Fibroblast of villous mesenchyme (primary cell): ENCODE measurements at places on chromosomes 5 and 9. TPM values are rescaled to one million over a fixed set of nuclear protein-coding genes. Genes with fewer than 3 reads are reported as not detected.

The EXOSC2 gene
- 19.3 and 32.8 TPM in 2 replicates for total RNA-seq

The PLCXD3 gene
- total RNA-seq: 0.32 and 0.43 TPM in 2 replicates

The RNF183 gene
- not detected in 2 replicates for total RNA-seq

The SLC45A2 gene
- under 0.01 TPM in 1 of 2 replicates, not detected in the other for total RNA-seq

The ZNF169 gene
- 3.9 and 4.7 TPM in 2 replicates for total RNA-seq

The MAMDC2 gene
- total RNA-seq: 11.0 and 22.9 TPM in 2 replicates

The RLN2 gene
- total RNA-seq: 0.43 TPM in 1 of 2 replicates, not detected in the other

The NANS gene
- total RNA-seq: 89.9 and 94.1 TPM in 2 replicates

The CARD9 gene
- 14.7 and 20.0 TPM in 2 replicates for total RNA-seq

The CER1 gene
- total RNA-seq: not detected in 2 replicates

The NACC2 gene
- total RNA-seq: 30.3 and 34.1 TPM in 2 replicates

The MARVELD2 gene
- 2.3 and 3.9 TPM in 2 replicates for total RNA-seq

The TBC1D9B gene
- 70.0 and 93.1 TPM in 2 replicates for total RNA-seq

The LCN10 gene
- under 0.01 TPM in 1 of 2 replicates, not detected in the other for total RNA-seq

The ACTBL2 gene
- total RNA-seq: 0.43 and 0.97 TPM in 2 replicates

The CXCL14 gene
- not detected in 2 replicates for total RNA-seq

The GARIN3 gene
- total RNA-seq: not detected in 2 replicates

The FOXD4 gene
- under 0.01 and 0.43 TPM in 2 replicates for total RNA-seq

The EQTN gene
- total RNA-seq: not detected in 2 replicates

The LVRN gene
- total RNA-seq: under 0.01 and 0.64 TPM in 2 replicates

The NXNL2 gene
- total RNA-seq: 7.7 and 11.2 TPM in 2 replicates

The ALDH1A1 gene
- total RNA-seq: 161 and 450 TPM in 2 replicates

The CFAP157 gene
- under 0.01 TPM in 2 replicates for total RNA-seq

The NR6A1 gene
- under 0.01 and 0.32 TPM in 2 replicates for total RNA-seq

The SMIM33 gene
- not detected in 2 replicates for total RNA-seq

The LHX6 gene
- not detected in 2 replicates for total RNA-seq

The TAF1L gene
- under 0.01 TPM in 1 of 2 replicates, not detected in the other for total RNA-seq

The SPATA31C1 gene
- total RNA-seq: not detected in 2 replicates

The C9orf153 gene
- total RNA-seq: 0.32 TPM in 1 of 2 replicates, not detected in the other

The CTSV gene
- 0.32 and 0.43 TPM in 2 replicates for total RNA-seq

The LTC4S gene
- total RNA-seq: 0.43 TPM in 1 of 2 replicates, not detected in the other

The CDH9 gene
- not detected in 2 replicates for total RNA-seq

The RABGAP1 gene
- total RNA-seq: 47.4 and 60.9 TPM in 2 replicates

The CATSPER3 gene
- total RNA-seq: under 0.01 TPM in 1 of 2 replicates, not detected in the other

The LHFPL2 gene
- total RNA-seq: 35.0 and 44.1 TPM in 2 replicates
